CD4-positive, alpha-beta T cell (primary cell): ENCODE measurements at places on chromosomes 2 and 18.

DNA sequence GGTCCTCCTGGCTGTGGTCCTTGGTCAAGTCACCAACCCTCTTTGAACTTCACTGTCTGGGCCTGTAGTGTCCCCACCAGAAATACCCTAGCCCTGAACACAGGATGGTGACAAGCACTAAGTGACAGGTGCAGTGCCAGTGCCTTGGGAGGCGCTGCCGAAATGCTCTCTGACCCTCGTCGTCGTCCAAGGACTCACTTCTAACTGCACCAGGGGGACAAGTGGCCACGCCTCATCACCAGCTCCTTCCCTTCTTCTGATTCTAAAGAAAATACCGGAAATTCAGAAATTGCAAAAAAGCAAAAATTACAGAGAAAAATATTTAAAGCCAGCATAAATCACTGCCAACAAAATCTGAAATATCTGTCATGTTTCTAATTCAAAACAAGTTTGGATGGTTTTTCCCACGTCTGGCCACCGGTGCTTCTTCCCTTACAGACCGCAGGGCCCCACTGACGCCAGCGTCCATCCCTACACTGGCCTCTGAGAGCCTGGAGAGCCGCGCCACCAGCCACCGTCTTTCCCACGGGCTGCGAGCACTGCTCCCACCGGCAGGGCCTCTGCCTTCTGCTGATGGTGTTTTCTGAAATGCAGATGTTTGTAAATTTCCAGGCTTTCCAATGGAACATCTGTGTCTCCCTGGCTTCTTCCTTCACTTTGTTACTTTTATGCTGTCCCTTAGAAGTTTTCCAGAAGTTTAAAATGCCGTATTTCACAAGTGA, 37.4 kb upstream of the GPC1 start:
- DNase-seq: no peak

DNA sequence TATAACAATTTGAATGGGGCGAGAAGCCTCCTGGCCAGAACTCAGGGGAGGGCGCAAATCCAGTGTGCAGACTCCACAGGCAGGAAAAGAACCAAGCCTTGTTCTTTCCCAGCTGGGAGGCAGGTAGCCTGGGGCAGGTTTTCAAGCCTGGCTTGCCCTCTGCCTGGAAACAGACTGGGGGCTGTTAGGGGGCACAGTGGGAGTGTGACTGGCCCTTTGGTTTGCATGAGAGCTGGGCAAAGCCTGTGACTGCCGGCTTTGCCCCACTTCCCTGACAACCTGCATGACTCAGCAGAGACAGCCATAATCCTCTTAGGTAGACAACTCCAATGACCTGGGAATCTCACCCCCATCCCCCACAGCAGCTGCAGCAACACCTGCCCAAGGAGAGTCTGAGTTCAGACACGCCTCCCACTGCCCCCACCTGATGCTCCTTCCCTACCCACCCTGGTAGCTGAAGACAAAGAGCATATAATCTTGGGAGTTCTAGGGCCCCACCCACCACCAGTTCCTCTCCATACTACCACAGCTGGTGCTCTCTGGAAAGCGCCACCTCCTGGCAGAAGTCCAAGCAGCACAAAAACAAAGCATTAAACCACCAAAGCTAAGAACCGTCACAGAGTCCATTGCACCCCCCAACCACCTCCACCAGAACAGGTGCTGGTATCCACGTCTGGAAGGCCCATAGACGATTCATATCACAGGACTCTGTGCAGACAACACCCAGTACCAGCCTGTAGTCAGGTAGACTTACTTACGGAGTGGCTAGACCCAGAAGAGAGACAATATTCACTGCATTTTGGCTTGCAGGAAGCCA, 402.5 kb downstream of the STK39 start:
- no peak for DNase-seq

GRCh38 chr2:221514305-221515040, 57.6 kb downstream of the EPHA4 start:
- no peak for DNase-seq

DNA sequence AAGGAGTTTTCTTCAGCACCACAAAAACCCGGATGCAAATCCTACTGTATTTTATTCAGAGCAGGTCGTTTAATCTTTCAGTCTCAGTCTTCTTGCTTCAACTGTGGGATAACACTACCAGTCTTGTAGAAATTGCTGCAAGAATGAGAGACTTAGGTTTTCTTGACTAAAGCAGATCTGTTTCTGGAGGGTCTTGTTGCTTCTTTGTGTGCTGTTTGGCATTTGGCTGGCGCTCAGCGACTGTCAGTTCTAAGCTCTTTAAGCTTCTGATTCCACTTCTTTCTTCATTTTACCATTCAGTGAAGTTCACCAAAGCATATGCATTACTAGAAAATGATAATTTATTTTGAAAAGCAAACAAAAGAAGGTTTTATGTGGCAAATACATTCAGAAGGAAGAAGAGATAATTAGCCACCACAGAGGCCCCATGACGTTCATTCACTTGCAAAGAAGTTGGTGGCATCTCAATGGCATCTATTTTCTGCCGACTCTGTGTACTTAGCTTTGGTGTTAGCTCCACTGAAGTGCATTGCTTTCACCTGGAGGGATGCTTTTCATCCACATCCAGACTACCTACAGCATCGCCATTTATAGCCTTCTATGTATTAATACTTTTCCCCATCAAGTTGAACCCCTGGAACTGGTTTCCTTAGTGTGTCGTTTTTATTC, 53.7 kb downstream of the TRIB2 start:
- DNase-seq: no peak

GRCh38 chr2:10557506-10558265, 109.6 kb upstream of the ODC1 start:
- DNase-seq: no peak

GRCh38 chr18:5073026-5073944, 123.8 kb downstream of the AKAIN1 start:
- peak; percentile 4 for DNase-seq

DNA sequence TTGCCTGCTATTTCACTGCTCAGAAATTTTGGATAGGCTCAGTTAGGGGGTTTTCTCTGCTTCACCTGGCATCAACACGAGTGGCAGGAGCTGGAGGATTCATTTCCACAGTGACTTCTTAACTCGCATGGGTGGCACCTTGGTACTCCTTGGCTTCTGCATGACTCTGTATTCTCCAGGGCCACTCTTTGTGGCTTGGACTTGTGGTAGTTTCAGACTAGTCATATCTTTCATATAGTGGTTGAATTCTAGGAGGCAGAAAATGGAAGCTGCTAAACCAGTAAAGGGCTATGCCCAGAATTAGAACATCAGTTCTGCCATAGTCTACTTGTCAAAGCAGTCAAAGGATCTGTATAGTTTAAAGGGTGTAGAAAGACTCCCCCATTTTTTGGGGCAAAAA, 6.8 kb downstream of the MAIP1 start:
- DNase-seq: no peak

DNA sequence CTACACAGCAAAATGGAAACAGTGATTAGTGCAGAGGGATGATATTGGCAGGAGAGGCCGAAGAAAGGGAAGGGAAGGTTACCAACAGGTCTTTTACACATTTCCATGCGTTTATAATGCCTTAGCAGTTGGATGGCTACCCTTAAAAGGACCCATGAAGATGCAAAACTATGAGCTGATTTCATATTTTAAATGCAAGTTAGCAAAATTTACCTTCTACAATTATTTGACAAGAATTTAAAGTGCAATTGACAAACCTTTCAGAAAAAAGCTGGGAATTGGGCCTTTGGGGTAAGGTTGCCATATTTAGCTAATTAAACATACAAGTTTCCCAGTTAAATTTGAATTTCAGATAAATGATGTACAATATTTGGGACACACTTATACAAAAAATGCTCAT, 13.3 kb downstream of the DNER start:
- no peak for DNase-seq

- DNase-seq: peak; percentile 30
Observed at GRCh38 chr18:12726774-12727550, 24.1 kb downstream of the PSMG2 start.

DNA sequence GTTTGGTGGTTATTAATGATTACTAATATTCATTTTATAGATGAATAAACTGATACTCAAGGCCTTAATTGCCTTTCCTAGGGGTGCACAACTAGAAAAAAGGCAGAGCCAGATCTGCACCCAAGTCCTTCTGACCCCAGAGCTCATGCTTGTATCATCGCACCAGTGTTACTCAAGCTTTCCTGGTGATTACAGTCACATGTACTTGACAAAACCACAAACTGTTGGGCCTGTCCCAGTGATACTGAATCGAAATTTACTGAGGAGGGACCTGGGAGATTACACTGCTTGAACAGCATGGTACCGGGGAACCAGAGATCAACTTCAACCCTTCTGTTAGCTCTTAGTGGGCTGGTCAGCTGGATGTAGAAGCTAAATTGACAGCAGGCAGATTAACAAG, 33.7 kb downstream of the FASTKD2 start:
- DNase-seq: peak; percentile 20

DNA sequence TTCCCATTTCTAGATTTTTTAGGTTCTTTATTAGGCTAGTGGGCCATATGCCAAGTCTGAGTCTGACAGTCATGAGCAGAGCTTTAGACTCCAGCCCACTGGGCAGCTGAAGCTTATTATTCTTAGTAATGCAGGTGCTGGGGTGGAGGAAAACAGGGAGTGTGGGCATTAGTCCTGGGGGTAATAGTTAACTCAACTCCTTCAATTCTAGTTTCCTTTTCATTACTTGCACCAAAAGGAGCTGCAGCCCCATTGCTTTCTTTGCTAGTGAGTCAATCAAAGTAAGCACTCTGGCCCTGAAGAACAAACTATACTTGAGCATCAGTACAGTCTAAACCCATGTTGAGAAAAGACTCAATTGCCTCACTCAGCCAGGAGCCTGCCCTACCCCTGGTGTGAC, 35.5 kb downstream of the ICOS start:
- no peak for DNase-seq

GRCh38 chr2:20049637-20050036, 1.8 kb downstream of the LAPTM4A start:
- no peak for DNase-seq

GRCh38 chr2:23268467-23269263, 116.3 kb upstream of the KLHL29 start:
- DNase-seq: no peak

- no peak for DNase-seq
Observed at GRCh38 chr2:76851000-76851399, 671.2 kb downstream of the LRRTM4 start.

- peak; percentile 49 for DNase-seq
Observed at GRCh38 chr18:832085-832681, 20.1 kb upstream of the YES1 start.

DNA sequence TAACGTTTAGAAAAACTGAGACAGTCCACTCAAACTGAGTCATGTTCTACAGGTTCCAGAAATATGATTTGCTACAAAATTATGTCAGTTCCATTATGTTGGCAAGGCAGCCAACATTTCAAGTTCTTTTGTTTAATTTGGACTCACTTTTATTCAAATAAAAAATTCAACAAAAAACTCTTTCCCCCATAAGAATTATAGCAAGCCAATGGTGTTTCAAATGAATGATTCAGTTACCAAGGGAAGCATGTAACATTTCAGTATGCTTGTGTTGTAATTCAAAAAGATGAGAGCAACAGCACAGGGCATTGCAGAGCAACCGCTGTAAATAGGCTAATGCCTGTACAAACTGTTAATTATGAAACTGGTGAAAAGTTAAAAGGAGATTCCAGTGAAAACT, 140.8 kb downstream of the FIGN start:
- no peak for DNase-seq

DNA sequence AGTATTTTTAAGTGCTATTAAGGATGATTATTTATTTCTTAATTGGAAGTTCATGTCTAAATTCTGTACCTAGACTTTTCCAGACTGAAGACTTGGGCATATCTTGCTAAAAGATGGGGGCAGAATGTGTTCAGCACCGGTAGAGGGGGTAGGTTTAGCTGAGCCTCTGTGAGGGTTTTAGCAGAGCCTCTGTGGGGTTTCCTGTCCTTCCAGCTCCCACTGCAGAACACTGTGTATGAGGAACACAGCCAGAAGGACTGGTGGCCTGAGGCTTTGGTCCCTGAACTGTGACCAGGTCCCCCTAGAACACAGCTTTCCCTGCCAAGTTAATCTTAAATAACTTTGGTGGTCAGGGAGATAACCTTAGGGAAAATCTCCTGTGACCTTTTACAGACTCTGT, 123.4 kb upstream of the EPC2 start:
- no peak for DNase-seq

GRCh38 chr18:64119916-64120315, 29.0 kb downstream of the LINC00305 start:
- DNase-seq: no peak

- no peak for DNase-seq
Observed at GRCh38 chr18:11969904-11970835, 11.1 kb upstream of the IMPA2 start.
